IPS-NIHi11 (cell line): ENCODE measurements at places on chromosomes 11 and 22.

GRCh38 chr11:33857933-33858371 is 33.9 kb downstream of the LMO2 start:
- peak; percentile 76 for DNase-seq

DNA sequence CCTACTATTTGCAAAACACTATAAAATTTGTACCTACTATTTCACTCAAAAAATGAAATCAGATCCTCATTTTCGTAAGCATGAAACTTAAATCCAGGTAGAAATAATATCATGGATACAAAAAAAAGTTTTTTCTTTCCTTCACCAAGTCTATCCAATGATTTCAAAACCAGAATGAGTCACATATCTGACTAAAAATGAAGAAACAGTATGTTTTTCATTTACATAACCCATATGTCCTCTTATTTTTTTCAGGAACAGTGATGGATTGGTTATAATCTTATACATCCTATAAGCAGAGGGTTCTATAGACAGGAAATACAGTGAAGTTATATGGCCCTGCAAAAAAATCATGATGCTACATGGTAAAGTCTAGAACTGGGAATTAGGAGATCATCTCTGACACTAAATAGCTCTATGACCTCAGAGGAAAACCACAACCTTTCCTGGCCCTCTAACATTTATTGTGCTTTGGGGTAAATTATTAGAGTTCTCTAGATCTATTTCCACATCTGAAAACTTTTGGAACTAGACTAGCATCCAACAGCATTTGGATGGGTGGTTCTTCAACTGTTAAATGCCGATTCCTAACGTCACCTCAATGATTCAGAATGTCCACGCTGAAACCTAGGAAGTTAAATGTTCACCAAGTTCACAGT is 10.9 kb downstream of the MTMR2 start:
- DNase-seq = no peak

DNA sequence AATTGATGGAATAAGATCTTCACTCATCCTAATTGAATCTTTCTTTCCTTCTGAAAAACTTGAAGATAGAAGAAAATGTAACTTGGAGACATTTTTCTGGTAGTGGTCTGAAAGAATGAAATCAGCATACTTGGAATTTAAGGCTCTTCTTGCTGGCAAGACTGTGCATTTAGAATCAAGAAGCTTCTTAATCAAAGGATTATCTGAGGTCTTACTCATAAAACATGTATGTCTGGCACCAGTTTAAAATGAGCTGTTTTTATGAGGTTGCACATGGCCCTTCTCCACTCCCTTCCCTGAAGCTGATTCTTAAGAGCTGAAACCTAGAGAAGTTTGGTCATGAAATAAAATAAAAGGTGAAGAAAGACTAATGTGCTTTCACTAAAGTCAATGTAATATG is 77.3 kb downstream of the ARHGEF12 start:
- DNase-seq = no peak

GRCh38 chr11:72307439-72307838 is 63.5 kb upstream of the PHOX2A start:
- no peak for DNase-seq

GRCh38 chr11:85540635-85541205 is 86.4 kb downstream of the DLG2 start:
- DNase-seq = peak; percentile 21

DNA sequence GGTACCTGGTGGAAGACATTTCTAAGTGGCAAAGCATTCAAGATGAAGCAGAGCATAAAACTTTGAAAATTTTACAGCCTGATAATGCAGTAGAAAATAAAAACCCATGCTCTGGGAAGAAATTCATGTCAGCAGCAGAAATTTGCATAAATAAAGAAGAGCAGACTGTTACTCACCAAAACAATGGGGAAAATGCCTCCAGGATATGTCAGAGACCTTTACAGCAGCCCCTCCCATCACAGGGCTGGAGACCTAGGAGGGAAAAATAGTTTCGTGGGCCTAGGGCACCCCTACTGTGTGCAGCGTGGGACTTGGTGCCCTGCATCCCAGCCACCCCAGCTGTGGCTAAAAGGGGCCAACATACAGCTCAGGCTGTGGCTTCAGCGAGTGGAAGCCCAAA is 5.4 kb upstream of the DKK3 start:
- DNase-seq = no peak

DNA sequence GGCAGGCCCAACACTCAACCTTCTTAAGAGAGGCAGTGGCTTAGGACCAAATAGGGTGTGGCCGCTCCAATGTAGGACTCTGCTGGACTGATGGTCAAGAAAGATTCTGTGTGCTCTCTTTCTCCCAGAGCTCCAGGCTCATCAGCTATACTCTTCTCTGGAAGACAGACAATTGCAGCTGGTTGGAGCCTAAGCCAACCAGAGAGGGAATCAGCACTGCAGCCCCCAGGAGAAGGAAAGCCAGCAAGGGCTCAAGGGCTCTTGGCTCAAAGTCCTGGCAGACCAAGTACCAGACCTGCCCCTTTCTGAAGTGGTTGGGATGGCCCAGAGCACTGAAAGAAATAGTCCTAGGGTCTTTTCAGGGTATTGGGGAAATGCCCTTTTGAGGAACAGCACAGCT is 1077.3 kb downstream of the NTM start:
- DNase-seq = no peak

GRCh38 chr22:40323681-40324171 is 22.6 kb upstream of the ADSL start:
- no peak for DNase-seq

GRCh38 chr11:118608360-118609227 is 1.2 kb downstream of the PHLDB1 start:
- DNase-seq = peak; percentile 30

GRCh38 chr11:61747192-61747966 is 5.1 kb upstream of the MYRF start:
- DNase-seq = peak; percentile 91

- DNase-seq = no peak
These were observed 31.7 kb downstream of the TEAD1 start for GRCh38 chr11:12705874-12706273.

DNA sequence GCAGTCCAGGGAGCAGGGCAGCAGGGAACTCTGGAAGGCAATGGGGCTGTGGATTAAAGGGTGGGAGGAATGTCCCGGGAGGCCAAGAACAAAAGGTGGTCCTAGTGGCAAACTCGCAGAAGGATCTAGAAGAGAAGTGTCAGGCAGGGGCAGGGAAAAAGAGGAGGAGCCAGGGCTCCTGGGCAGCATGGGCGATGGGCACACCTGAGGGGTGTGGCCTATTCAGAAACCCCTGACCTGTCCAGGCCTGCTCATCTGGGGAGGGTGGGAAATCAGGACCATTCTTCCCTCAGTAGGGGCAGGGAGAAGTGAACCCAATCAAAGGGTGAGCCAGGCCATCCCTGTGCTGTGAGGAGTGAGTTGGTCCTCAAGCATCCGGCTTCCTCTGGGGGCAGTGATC is 108.6 kb downstream of the TRIM29 start:
- DNase-seq = no peak

- no peak for DNase-seq
These were observed 6.3 kb downstream of the ZBTB3 start for GRCh38 chr11:62747475-62748160.

- peak; percentile 92 for DNase-seq
These were observed 1.8 kb downstream of the IGF2 start for GRCh38 chr11:2137202-2138067.

- DNase-seq = no peak
These were observed 1.6 kb upstream of the KRTAP5-1 start for GRCh38 chr11:1586699-1587098.

DNA sequence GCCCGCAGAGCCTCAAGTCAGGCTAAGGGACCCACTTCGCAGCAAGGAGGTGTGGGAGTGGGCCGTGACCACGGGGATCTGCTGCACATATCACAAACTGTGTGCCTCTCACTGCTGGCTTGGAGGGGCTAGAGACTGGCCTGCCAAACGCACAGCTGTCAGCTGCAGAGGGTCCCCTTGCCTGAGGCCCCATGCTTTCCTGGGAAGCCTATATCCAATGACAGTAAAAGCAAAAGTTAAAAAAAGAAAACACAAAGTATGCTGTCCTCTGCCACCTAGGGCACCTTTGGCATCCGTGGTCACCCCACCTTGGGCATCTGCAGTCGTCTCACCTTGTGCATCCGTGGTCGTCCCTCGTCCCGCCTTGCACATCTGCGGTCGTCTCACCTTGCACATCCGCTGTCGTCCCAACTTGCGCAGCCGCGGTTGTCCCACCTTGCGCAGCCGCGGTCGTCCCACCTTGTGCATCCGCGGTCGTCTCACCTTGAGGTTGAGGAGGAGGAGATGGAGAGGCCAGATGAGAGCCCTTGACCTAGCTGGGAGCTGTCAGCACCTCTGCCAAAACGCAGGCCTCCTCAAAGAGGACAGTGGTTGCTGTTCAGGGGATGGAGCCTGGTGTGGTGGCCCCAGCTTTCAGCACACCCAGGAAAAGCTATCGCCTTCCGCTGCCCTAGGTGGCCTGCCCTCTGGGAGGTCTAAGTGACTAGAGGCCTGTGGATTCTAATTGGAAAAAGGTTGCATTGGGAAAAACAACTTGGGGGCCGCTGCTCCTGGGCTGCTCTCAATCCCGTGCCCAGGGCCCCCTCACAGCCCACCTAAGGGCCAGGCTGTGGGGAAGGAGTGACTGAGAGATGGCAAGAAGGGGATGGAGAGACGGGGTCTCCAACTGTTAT is 90.5 kb downstream of the MYEOV start:
- no peak for DNase-seq

- no peak for DNase-seq
These were observed 27.0 kb downstream of the CSTF3 start for GRCh38 chr11:33134276-33134675.

DNA sequence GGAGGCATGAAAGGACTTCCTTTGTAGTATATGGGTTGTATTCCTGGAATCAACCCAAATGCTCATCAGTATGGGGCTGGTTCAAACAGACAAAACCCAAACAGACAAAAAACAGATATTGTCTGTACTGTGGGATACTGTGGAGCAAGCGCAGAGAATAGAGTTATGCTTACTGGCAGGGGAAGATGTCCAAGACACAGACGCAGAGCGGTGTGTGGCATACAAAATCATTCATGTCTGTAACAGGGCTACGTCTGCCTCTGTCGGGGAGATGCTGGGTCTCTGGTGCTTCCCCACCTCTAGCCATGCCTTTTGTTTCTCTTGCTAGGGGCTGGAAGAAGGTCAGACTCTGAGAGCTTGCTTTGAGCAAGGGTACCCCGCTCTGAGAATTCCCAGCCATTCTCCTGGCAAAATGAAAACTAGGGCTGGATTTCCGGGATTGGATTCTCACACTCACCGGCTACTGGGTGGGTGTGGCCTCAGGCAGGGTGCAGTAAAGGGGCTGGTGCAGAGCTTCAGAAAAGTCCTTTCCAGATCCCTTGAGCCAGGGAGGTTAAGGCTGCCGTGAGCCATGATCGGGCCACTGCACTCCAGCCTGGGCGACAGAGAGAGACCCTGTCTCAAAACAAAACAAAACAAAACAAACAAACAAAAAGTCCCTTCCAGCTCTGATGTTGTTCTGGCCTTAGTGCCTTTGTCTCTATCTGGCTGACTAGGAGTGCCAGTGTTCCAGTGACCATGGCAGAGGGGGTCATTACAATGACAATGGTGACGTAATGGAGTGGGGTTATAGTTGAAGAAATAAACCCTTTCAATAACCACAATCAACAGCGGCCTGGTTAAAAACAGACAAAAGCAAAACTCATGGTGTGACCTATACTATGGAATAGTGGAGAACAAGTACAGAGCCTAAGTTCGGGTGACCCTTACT is 2.9 kb upstream of the ABCC8 start:
- DNase-seq = peak; percentile 84
